ENCODE measurements at places on chromosomes 2 and 18.

DNA sequence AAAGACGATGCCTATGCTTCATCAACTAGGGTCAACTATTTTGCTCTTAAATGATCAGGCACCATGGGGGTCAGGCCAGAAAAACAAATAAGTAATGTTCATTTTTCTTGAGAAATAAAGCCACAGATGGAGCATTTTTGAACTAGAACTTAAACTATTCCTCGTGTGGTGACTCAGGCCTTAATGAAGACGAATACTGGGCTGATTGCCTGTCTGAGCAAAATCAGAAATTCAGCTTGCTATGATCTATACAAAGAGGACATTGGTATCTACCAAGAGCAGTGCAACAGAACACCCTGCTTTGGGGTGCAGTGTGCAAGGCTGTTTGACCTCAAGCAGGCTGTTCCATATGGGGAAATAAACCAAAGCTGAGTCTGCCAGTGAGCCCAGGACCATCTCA, 176.0 kb downstream of the NRP2 start:
- DNase-seq = no peak

DNA sequence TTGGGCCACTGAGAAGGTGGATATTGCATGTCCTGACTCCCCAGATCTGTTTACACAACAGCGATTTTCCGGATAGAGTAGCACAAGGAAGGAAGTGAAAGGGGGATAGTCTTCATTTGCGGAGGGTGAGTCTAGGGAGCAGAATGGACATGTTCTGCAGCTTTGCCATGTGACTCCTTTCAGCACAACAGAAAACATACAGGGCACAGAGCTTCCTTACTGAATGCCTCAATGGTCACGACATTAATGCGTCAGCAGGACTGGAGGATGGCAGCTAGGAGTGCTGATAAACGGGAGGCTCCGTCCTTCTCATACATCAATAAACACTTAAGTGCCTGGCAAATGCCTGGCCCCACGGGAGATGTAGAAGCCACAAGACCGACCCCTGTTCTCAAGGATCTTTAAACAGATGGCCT, 163.0 kb downstream of the FAM210A start:
- no peak for DNase-seq

GRCh38 chr2:233075966-233076339, 15.8 kb downstream of the INPP5D start:
- no peak for DNase-seq

GRCh38 chr2:218783688-218784087, 1.7 kb downstream of the CYP27A1 start:
- DNase-seq = no peak

Data from erythroblast (primary cell).